ENCODE measurements at places on chromosomes 4 and X.

- no peak for DNase-seq
Measured at GRCh38 chrX:21932292-21933002, 8.1 kb upstream of the SMS start.

GRCh38 chr4:171602638-171603355 lies 210.4 kb upstream of the GALNTL6 start:
- DNase-seq = no peak

DNA sequence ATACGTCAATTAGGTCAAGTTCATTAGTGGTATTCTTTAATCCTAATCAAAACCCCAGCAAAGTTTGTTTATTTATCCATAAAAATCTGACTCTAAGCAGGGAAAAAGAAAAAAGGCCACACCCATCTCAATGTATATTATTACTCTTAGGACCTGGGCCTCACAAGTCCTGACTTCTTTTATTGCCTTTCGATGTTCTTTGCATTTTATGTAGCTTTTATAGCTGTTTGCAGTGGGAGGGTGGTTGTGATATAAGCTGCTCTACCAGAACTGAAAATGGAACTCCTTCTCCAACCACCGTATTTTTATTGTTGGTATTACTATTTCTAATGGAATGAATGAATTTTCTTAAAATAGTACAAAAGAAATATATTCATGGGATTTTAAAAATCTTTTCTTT lies 163.3 kb upstream of the FAM47C start:
- DNase-seq = no peak

- no peak for DNase-seq
Measured at GRCh38 chr4:136002316-136002715, 1530.0 kb downstream of the PCDH18 start.

GRCh38 chr4:158946825-158947224 lies 156.1 kb upstream of the RAPGEF2 start:
- no peak for DNase-seq

DNA sequence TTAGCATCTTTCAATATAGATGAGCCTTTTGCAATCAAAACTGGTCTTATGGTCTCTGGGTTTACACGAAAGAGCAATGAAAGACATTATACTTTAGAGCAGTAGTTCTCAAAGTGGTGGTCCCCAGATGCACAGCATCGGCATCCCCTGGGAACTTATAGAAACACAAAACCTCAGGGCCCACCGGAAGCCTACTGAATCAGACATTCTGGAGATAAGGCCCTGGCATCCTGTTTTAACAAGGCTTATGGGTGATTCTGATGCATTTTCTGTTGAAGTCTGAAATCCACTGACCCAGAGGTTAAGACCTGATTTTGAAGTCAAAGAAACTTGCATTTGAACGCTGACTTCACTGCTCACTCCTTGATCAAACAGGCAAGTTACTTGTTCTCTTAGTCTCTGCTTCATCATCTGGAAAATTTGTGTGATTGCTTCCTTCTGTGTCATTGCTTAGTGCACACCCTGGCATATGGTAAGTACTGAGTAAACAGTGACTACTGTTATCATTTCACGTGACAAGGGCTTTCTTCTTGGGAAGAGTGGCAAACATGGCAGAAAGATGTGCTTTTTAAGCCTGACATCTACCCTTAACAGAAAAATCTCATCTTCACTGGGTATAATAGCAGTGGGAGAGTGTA lies 14.5 kb downstream of the CHRNA9 start:
- no peak for DNase-seq

GRCh38 chrX:125532411-125533089 lies 212.9 kb downstream of the TEX13C start:
- DNase-seq = no peak

DNA sequence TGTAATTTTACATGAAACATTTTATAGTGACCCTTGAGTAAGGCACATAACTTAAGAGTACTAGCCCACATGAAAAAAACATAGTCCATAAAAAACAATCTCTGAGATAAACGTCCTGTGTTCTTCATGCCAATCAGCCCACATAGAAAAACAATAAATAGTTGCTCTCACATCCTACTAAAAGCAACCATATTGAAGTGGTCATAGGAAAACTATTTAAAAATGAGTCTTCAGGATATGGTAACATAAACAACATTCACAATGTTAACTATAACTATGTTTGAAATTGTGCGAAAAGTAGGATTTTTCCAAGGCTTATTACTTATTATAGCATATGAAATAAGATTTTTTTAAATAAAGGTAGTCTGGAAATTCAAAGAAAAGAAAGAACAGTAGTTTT lies 77.1 kb upstream of the EPHA5 start:
- no peak for DNase-seq

All from progenitor cell of endocrine pancreas (in vitro differentiated cells).